ENCODE measurements at places on chromosomes 12 and 14.

DNA sequence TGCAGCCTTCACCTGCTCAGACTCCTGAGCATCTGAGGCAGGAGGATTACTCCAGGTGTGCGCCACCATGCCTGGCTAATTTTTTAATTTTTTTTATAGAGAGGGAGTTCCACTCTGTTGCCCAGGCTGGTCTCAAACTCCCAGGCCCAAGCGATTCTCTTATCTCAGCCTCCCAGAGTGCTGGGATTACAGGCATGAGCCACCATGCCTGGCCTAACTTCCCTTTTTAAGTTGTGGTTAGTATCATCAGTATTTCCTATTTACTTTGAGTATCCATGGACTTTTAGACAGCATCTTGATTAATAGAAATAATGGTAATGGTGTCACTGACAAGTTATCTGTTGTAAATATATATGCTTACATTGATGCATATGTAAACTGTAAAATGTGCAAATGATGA is 116.9 kb downstream of the FGD4 start:
- DNase-seq, result no peak

DNA sequence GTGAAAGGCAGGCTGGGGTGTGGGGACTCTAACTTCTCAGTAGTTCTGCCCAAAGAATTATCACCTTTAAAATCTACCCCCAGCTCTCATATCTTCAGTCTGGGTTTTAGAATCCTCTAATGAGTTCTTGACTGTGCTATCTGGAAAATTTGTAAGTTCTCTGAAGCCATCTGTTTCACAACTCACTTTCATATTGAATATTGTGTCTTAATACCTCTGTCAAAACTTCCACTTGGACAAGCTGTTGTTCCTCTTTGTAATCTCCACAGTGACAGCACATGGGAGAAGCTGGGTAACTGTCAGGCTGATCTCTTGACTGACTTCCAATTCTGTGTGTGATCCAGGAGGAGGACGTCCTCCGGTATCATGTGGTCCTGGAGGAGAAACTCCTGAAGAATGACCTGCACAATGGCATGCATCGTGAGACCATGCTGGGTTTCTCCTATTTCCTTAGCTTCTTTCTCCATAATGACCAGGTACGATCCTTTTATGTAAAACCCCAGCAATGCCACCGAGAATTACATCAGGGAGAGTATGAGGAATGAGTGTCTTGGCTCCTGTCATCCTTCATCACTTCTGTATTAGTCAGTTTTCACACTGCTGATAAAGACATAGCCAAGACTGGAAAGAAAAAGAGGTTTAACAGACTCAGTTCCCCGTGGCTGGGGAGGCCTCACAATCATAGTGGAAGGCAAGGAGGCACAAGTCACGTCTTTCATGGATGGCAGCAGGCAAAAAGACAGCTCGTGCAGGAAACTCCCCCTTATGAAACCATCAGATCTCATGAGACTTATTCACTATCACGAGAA is 111.9 kb downstream of the STAB2 start:
- DNase-seq, result peak; percentile 23

- DNase-seq, result no peak
These were observed 10.8 kb upstream of the TMEM120B start for GRCh38 chr12:121701667-121702277.

- no peak for DNase-seq
These were observed 75.9 kb downstream of the DUSP16 start for GRCh38 chr12:12486661-12487240.

DNA sequence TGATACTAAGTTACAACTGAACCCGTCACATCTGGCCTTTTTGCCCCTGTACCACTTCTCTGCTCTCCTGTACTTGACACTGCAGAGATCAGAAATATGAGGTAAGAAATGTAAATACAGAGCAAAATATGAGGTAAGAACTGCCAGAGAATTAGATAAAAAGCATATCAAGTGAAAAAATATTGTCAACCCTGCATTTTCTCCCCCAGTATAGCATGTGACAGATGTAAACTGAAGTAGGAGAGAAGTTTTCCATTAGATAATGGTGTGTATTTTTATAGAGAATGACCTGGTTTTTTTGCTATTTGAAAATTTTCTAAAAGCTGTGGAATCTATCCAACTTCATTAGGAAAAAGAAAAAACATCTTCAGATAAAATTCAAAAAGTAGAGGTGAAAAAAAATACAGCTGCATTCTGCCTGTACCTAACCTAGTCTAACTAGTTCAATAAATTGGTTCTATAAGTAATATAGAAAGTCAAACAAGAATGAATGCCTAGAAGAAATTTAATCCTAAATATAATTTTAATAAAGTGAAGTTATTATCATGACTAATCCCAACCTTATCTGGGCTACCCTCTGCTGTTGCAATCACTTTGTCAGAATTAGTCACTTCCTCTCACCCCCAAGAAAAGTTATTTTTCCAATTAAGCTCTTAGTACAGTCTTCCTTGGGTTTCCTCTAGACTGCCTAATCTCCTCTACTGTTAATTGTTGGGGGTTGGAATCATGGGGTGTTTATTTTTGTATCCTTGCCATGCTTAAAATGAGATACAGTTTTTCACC is 210.0 kb downstream of the RASSF9 start:
- DNase-seq, result peak; percentile 16

DNA sequence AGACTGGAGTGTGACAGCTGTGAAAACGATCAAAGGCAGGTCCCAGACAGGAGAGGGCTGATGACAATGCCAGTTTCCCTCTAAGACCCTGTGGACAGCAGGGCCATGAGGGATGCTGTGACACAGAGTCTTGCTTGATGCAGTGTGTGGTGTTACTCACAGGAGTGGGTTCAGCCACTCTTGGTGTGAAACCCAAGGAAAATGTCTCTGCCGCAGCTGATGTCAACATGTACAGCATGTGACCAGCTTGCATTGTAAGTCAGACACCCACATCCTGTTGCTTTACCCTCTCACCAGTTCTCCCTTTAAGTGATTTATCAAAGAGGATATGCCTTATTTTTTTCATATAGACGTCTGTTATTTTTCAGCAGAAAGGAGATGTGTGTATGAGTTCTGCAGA is 268.6 kb downstream of the BTG1 start:
- peak; percentile 87 for DNase-seq

- DNase-seq, result no peak
These were observed 786.2 kb upstream of the FBXO33 start for GRCh38 chr14:40218282-40218941.

DNA sequence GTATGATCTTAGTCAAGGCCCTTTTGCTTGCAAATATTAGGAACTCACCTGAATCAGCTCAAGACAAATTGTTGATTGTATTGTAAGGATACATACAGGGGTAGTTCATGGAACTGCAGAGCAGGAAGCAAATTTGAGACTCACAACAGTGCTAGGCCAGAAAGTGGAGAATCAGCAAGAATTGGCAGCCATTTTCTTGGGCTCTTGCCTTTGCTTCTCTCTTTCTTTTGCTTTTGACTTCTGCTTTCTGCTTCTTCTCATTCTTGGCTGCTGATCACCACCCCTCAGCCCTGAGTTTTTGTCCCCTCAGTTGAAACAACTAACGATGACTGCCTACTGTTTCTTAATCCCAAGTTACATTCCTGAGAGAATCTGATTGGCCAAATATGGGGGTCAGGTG is 34.8 kb downstream of the KCNK13 start:
- no peak for DNase-seq

GRCh38 chr12:116294454-116295165 is 17.1 kb upstream of the MED13L start:
- DNase-seq, result no peak

GRCh38 chr12:101773650-101774162 is 34.4 kb upstream of the SYCP3 start:
- DNase-seq, result peak; percentile 47

- DNase-seq, result no peak
These were observed 710 bp upstream of the BMAL2 start for GRCh38 chr12:27331927-27332324.

GRCh38 chr12:11832093-11832492 is 182.6 kb downstream of the ETV6 start:
- no peak for DNase-seq

GRCh38 chr14:95388699-95389098 is 69.0 kb upstream of the CLMN start:
- DNase-seq, result no peak

- no peak for DNase-seq
These were observed at the start of gene INF2 for GRCh38 chr14:104689109-104689880. TSS of gene INF2 (plus strand) at chr14:104689618. CDS start at chr14:104701366, 11,748 bp downstream.

DNA sequence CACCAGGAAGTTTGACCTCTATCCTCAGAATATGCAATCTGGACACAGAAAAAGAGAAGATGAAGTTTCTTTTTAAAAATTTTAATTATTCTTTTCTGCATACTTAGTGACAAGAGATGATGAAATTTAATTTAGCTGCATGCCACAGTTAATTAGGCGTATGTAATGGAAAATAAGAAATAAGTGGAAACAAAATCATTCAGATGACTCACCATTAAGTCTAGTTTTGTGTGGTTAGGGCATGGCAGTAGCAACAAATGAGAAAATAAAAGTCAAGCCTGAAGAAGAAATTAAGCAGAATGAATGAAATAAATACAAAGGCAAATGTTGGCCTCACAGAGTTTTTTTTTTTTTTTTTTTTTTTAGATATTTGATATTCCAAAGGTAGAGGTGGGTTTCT is 30.9 kb upstream of the KLRD1 start:
- DNase-seq, result no peak

DNA sequence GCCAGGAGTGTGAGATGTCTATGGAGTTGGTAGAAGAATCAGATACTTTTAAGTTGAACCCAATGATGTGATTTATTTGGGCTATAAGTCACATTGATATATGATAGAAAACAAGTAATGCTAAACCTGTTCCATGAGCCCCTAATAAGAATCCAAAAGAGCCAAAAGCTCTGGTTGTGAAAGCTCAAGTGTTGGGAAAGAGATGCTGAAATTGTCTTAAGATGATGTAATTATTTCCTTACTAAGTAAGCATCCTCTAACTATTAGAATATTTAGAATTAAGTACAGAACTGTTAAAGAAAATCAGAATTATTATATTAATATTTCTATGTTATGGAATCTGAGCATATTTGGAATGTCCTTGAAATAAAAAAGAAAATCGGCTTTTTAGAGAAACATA is 17.6 kb upstream of the SLC2A13 start:
- no peak for DNase-seq

DNA sequence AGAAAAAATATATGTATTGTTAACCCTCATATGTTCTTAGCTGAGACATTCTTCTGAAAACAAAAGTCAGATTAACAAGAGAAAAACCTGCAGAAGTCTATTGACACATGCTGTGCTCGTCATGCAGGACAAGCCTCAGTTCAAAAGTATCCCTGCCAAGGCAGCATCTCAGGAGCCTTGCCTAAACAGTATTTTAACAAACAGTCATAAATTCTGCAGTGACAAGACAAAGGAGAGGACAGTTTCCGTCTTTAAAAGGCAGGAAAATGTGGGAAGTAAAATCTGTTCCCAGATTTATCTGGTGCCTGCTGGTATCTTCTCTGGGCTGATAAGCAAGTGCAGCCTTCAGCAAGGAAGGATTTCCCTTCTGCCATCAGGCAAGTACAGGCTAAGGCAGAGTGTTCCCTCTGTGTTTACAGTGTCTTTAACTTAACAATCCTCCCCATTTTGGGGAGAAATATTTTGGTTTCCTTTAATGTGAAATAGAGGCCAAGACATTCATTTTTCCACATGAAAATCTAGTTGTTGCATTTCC is 480.2 kb upstream of the CCDC196 start:
- no peak for DNase-seq

DNA sequence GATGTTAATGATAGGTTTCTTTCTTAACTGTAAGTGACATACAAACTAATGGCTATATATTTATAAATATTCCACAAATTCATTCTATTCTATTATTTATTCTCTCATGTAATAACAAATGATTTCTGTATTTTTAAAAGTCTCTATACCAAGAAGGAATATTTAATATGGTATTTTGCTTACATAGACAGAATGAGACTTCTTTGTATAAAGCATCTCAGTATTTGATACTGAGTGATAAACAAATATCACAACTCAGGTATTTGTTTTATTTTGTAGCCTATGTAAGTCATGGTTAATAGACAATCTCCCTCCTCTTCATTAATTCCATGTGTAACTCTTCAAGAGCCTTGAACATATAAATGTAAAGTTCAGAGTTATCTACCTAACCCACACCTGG is 18.0 kb downstream of the ATL1 start:
- DNase-seq, result no peak

DNA sequence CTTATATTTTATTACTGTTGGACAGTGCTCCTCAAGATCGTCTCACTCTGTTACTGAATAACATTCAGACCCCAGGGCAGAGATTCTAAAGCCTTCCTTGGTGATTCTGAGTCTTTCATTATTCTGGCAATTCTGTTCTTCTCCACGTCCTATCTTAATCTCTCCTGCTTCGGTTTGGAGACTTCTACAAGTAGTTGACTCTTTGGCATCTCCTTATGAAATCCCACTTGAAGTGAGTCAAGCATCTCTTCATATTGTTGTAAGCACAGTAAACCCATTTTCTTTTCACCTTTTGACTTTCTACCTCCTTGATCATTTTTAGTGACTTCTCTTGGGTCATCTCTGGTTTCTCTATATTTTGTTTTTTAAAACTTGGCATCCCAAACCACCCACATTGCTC is 132.8 kb downstream of the SAMD4A start:
- DNase-seq, result no peak

DNA sequence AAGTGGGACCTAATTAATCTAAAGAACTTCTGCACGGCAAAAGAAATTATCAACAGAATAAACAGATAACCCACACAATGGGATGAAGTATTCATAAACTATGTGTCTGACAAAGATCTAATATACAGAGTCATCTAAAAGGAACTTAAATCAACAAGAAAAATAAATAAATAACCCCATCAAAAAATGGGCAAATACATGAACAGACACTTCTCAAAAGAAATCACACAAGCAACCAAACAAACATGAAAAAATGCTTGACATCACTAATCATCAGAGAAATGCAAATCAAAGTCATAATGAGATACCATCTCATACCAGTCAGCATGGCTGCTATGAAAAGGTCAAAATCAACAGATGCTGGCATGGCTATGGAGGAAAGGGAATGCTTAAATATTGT is 466.9 kb downstream of the SOX5 start:
- no peak for DNase-seq

DNA sequence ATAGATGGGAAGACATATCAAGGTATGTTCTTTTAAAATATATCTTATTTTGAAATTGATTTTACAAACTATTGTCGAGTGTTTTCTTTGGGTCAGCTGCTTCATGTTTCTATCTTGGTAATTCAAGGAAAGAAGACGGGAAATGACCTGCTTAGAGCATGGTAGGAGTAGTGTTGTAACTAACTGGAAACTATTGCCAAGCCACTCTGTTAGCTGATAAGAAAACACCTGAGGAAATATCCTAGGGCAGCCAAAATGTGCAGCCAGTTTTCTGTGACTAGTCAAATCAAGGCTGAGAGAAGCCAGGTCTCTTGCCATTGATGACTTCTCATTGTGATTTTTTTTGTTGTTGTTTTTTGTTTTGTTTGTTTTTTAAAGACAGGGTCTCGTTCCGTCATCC is 30.2 kb downstream of the METAP2 start:
- DNase-seq, result no peak

GRCh38 chr14:88104710-88105109 is 99.8 kb downstream of the GPR65 start:
- no peak for DNase-seq

- no peak for DNase-seq
These were observed 126.8 kb upstream of the CPM start for GRCh38 chr12:69059465-69060457.

GRCh38 chr12:51429700-51430099 is 5.1 kb downstream of the SLC4A8 start:
- no peak for DNase-seq

- DNase-seq, result no peak
These were observed 276.1 kb downstream of the SYT1 start for GRCh38 chr12:79140711-79141110.

GRCh38 chr12:96350982-96351381 is 49.3 kb downstream of the CDK17 start:
- DNase-seq, result peak; percentile 76
